Gastrocnemius medialis (tissue), 4 donors: ENCODE measurements at places on chromosomes 6 and 20. TPM values are rescaled to one million over a fixed set of nuclear protein-coding genes. Genes with fewer than 3 reads are reported as not detected.
A peak's percentile ranks its signal among the peaks of the same experiment; 100 is the strongest.

CCR6 gene
- total RNA-seq, result not detected

TMEM151B gene
- not detected for total RNA-seq

SPEF1 gene
- not detected for total RNA-seq

CDH22 gene
- 0.31 TPM for total RNA-seq

RSPH3 gene
- 2.0 TPM for total RNA-seq

GGTLC1 gene
- total RNA-seq, result not detected

SNAP25 gene
- not detected for total RNA-seq

CTNNBL1 gene
- total RNA-seq, result 28.7 TPM

IL17F gene
- not detected for total RNA-seq

MMP24OS gene
- 3.8 TPM for total RNA-seq

TAGAP gene
- total RNA-seq, result not detected

ZC2HC1B gene
- total RNA-seq, result not detected

ECHDC1 gene
- 31.4 TPM for total RNA-seq

DNA sequence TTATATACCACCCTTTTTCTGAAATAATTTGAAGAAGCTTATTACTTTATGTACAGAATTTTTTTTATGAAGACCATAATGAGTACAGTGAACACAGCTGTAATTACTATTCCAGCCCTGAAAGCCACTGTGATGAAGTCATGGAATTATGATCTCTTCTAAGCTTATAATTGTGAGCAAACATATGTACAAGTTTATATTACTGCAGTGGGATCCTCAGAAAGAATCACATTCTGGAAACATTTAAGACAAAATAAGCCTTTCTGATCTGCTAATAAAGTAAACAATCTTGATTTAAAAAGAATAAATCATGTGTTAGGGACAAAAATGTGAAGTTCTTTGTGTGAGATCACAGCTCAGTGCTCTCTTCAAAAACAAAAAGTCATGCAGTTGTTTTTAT lies 560.4 kb downstream of the CD109 start:
- no peak for DNase-seq

- DNase-seq, result no peak
Measured at GRCh38 chr6:148309301-148309700, 33.3 kb upstream of the SASH1 start.

DNA sequence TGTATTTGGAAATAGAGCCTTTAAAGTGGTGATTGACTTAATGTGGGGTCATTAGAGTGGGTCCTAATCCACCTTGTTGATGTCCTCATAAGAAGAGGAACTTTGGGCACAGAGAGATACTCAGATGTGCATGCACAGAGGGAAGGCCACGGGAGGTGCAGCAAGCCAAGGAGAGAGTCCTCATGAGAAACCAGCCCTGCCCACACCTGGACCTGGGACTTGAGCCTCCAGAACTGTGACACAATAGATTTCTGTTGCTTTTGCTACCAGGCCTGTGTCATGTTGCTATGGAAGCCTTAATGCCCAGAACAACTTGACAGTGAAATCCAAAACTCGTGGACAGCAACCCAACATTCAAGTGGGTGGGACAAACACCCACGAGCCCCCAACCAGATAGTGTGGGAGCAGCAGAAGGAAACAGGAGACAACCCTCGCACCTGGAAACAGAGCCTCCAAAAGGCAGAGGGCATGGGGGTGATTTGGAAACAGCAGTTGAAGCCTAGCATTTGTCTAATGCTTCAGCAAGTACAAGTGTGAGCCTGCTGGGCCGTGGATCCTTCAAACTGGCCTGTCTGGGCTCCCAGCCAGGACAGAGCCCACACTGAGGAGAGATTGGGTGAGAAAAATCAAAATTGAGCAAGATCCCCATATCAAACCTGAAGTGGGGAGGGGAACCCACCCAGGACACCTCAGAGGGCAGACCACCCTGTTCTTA lies 201.0 kb upstream of the CST7 start:
- DNase-seq, result no peak

- no peak for DNase-seq
Measured at GRCh38 chr20:9903048-9903655, 64.3 kb upstream of the PAK5 start.

GRCh38 chr6:29887330-29887818 lies 55.0 kb upstream of the HLA-A start:
- peak; percentile 14 for DNase-seq

DNA sequence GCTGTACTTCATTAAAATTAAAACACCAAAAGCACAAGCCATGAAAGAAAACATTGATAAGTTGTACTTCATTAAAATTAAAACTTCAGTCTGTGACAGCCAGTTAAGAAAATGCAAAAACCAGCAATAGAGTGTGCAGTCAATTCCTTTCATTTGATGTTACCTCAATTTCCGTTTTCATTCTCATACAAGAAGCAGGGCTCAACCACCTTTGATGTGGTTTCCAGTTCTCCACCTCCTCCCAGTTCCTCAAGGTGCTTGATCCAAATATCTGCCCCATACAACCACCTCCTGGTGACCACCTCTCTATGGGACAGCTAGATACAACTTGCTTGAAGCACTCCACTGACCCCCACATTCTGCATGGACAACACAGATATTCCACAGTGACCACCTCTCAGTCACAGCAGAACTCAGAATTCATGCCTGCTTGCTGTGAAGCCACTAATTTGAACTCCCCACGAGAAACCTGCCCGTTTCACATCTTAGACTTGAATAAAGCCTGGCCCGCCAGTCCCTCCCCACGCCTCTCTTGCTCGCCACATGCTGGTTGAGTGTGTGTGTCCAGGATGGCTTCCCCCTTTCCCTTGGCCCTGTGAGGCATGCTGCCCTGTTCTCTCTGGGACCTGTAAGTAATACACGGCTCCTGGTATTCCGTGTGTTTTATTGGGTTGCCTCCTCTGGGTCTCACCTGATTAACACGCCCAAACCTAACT lies 66.1 kb downstream of the FAM50B start:
- DNase-seq, result no peak

DNA sequence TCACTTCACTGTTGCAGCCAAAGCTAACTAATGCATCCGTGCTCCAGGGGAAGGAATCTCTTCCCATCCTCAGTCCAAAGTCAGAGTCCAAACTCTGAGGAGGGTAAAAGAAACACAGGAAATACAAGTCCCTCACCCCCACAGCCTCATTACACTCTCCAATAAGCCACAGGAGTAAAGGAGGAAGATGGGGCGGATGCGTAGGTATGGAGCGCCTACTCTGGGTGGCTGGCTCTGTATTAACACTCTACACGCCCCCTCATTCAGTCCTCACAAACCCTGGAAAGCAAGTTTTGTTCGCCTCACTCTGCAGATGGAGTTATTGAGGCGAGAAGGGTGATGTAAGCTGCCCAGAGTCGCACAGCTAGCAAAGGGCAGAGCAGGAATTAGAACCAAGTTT lies 242.9 kb downstream of the NRN1 start:
- no peak for DNase-seq

GRCh38 chr6:98687752-98688151 lies 146.6 kb upstream of the POU3F2 start:
- DNase-seq, result no peak

- DNase-seq, result no peak
Measured at GRCh38 chr6:124026694-124027093, 223.0 kb downstream of the NKAIN2 start.

DNA sequence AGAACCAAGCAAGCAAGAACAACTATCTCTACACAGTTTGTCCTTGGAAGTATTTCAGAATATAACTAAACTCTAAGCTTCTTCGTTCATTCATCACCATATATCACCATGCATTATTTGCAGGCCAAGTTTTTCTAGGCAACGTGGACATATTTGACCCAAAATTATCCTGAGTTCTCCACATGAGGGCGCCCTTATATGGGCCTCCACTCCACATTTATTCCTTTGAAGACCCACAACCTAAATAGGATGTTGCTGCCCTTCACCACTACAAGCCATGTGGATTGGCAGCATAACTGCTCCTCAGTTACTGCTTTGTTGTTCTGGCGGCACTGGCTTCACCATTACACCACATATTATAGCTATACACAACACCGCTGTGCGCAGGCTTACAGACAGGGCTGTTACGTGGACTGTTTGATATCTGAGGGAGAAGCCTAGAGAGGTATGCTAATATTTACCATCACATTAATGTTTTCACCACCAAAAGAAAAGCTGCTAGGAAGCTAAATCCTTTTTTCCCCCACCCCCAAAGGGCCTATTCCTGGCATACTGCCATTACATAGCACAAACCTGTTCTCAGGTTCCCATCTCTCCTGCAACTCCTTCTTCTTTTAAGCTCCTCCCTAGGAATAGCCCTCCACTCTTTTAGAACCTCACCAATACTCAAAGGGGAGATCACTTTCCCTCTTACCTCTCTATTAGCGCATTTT lies 411.7 kb downstream of the C6orf118 start:
- DNase-seq, result no peak

- DNase-seq, result no peak
Measured at GRCh38 chr6:142647449-142648035, 297.4 kb downstream of the HIVEP2 start.

DNA sequence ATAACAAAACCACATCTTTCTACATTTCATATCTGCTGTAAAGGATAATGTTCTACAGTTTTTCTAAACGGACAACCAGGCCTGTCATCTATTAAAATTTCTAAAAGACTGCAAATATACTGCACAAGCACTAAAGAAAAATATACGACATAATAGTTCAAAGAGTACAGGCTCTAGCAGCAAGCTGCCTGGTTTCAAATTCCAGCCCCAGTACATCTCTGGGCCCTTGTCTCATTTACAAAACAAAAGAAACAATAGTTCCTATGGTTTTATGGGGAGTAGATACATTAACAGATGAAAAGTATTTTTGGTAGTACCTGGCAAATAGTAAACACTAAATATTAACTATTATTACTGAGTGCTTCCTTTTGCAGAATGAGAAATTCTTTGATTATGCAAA lies 24.1 kb downstream of the DEK start:
- no peak for DNase-seq

GRCh38 chr6:27078734-27079357 lies 168.7 kb upstream of the PRSS16 start:
- no peak for DNase-seq

- DNase-seq, result no peak
Measured at GRCh38 chr20:54502179-54502578, 26.8 kb downstream of the DOK5 start.

GRCh38 chr20:32116079-32116521 lies 6.6 kb downstream of the TM9SF4 start:
- DNase-seq, result peak; percentile 51

GRCh38 chr6:117506180-117506835 lies 23.8 kb downstream of the DCBLD1 start:
- DNase-seq, result no peak

DNA sequence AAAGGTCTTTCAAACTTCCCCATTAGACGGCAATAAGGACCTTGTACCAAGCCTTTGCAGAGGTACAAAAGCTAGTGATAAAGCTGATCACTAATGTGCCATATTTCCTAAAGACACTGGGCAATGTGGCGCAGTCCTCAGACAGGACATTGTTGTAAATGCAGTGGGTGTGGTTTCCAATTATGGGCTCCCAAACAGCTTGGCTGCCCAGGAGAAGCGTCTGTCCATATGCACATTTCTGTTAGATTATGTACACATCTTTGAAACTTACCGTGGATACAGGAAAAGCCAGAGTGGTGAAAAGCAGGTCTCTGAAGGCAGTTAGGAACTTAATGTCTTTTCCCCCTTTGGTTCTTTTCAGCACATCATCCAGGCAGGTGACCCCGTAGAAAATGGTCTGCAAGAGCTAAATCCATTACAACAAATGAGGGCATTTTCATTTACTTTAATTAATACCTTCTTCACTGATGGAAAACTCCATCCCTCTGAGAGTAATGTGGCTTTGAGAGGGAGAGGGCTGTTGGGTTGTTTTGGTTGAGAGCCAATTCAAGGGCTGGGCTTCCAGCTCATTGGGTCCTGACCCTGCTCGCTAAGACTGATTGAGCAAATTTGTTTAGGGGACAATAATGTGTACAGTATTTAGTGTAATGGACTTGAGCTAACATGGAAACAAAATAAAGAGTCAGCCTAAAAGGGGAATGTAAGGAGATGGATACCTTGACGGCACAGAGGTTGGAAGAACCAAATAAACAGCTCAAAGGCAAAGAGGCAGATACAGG lies 10.4 kb downstream of the ADTRP start:
- no peak for DNase-seq

GRCh38 chr6:90350689-90351554 lies 54.3 kb upstream of the BACH2 start:
- DNase-seq, result no peak

DNA sequence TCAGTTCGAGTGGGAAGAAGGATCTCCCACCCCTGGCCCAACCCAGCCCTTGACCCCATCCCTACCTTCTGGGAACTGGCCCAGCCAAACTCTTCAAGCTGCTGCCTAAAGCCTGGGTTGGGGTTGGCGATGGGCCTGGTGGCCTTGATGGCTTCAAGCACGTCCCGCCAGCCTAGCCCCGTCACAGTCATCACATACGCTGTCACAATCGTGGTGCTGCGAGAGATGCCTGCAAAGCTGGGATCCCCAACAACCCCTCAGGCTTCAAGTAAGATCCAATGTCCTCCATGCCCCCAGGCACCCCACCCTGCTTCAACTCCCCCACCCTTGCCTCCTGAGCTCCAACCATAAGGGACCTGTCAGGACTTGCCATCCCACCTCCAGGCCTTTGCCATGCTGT lies 7.8 kb downstream of the DUSP15 start:
- no peak for DNase-seq

DNA sequence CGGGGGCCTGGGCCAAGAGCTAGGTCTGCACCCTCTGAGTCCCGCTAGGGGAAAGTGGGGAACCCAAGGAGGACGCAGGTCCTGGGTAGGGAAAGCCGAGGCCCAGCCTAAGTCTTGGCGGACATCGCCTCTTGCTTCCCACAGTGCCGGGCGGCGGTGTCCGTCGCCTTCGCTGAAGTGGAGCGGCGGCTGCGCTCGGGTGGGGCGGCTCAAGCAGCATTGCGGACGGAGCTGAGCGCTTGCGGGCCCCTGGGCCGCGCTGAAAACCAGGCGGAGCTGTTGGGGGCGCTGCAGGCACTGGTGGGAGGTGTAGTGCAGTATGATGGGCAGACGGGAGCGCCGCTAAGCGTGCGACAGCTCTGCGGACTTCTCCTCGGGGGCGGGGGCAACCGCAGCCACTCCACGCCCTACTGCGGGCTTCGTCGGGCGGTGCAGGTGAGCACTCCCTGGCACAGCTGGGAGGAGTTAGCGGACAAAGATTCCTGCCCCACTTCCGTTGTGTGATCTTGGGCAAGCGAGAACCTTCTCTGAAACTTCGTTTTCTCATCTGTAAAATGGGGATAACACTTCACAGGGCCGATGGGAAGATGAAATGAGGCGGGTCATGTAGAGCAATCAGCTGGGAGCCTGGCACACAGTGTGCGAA lies 4.2 kb downstream of the PRSS16 start:
- no peak for DNase-seq

- no peak for DNase-seq
Measured at GRCh38 chr6:126661646-126662045, 321.7 kb downstream of the CENPW start.

DNA sequence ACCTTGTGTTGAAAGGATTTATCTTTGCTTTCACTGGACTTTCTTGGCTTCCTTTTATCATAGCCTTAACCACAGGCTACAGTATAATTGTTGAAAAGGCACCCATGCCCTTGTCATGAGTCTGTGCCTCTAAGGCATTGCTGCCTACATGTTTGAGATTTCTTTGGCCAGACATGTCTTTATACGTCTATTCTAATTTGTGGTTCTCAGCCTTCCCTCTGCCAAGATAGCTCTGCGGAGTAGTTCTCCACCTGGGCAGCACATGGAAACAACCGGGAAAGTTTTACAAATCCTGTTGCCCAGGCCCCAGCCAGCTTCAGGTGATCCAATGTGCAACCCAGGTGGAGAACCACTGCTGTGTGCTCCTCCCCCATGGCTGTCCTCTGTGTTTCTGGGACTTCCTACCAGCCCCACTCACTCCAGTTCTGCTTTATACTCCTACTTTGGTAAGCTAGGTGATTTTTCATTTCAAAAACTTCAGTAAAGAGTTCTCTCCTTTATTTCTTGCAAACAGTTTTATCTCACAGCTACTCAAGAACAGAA lies 159.6 kb upstream of the MYLIP start:
- no peak for DNase-seq
